ENCODE measurements at places on chromosomes 1 and 21. TPM values are rescaled to one million over a fixed set of nuclear protein-coding genes. Genes with fewer than 3 reads are reported as not detected.
A peak's percentile ranks its signal among the peaks of the same experiment; 100 is the strongest.

Gene BSDC1
- 117 TPM for total RNA-seq

Gene NLRP3
- 1.0 TPM for total RNA-seq

Gene IER5
- total RNA-seq = 28.5 TPM

Gene CR1
- not detected for total RNA-seq

Gene LCE3D
- not detected for total RNA-seq

Gene LYPD8
- not detected for total RNA-seq

Gene NPL
- 1.8 TPM for total RNA-seq

Gene NIT1
- total RNA-seq = 16.4 TPM

Gene NUP210L
- total RNA-seq = not detected

- DNase-seq = no peak
Observed at GRCh38 chr1:20172033-20172590, 13.8 kb upstream of the UBXN10 start.

GRCh38 chr1:54398963-54399528 is 7.1 kb downstream of the SSBP3 start:
- DNase-seq = no peak

GRCh38 chr1:77831566-77831965 is 52.1 kb downstream of the MIGA1 start:
- DNase-seq = no peak

GRCh38 chr1:154743526-154744036 is 126.5 kb downstream of the KCNN3 start:
- DNase-seq = no peak

DNA sequence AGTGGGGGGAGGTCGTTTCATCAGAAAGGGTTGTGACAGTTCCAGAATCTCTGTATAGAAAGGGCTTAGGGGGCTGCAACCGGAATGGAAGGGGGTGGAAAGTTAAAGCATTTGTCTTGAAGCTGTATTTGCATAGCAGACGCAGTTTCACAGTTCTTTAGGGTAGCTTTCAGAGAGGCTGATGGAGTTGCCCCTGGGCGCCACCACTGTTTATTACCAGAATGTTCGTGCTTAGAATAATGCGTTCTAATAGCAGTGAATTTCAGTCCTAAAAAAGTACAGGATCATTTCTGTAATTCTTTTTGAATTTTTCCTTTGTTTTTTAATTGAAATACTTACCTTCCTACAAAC is 1.3 kb downstream of the EXO1 start:
- DNase-seq = no peak

GRCh38 chr1:85554630-85555327 is 25.8 kb upstream of the CCN1 start:
- DNase-seq = no peak

GRCh38 chr21:37461479-37461878 is 94.9 kb downstream of the DYRK1A start:
- no peak for DNase-seq

- peak; percentile 75 for DNase-seq
Observed at GRCh38 chr1:117093870-117094621, 27.5 kb downstream of the TRIM45 start.

DNA sequence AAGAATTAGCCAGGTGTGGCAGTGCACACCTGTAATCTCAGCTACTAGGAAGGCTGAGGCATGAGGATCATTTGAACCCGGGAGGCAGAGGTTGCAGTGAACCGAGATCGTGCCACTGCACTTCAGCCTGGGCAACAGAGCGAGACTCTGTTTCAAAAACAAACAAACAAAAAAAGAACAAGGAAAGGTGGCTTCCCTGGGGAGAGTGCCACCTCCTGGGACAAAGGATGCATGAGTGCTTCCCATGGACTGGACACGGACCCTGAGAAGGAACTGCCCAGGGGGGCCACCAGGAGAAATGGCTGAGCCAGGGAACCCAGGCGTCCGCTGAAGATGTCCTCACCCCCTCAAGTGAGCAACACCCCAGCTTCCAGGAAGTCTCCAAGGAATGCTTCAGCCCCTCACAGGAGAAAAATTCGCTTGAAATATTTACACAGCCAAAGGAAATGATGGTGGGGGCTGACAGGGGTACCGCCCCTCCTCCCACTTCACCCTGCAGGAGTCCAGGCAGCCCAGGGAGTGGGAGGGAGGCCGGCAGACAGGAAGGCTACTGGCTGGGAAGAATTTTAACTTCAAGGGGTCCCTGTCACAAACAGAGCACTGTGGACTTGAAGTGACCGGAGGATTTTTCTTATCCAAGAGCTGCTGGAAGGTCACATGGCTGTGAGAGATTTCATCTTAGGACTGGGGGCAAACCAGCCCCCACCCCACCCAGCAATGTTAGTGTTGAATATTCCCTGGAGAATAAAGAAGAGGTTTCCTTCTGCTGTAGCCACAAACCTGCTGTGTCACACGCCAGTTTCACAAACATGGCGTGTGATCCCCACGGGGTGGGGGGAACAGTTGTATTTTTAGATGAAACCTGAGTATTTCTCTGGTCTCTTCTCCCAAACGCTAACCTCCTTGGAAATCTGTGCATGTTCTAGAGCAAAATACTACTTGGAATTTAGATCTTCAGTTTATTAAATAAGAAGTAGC is 90.8 kb upstream of the SLC25A33 start:
- DNase-seq = no peak

- no peak for DNase-seq
Observed at GRCh38 chr1:43558346-43558841, 27.7 kb downstream of the PTPRF start.

- no peak for DNase-seq
Observed at GRCh38 chr1:27710574-27710973, 15.2 kb upstream of the FAM76A start.

DNA sequence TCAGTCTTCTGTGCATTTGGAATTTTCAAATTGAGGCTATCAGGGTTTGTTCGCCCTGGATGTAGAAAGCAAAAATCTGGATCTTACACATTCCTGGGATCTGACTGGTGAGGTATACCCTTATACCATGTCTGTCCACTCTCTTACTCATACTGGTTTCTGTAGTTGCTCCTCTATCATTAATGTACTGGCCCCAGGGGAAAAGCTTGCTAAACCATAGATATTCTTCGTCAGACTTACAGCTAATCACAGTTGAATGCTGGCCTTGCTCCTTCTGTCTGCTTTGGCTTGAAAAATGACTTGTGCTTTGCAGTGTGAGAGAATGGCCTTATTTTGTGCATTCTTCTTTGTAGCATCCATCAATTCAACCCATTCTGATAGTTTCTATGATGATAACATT is 30.5 kb downstream of the TBCE start:
- no peak for DNase-seq

GRCh38 chr1:64623750-64624191 is 121.1 kb upstream of the RAVER2 start:
- no peak for DNase-seq

DNA sequence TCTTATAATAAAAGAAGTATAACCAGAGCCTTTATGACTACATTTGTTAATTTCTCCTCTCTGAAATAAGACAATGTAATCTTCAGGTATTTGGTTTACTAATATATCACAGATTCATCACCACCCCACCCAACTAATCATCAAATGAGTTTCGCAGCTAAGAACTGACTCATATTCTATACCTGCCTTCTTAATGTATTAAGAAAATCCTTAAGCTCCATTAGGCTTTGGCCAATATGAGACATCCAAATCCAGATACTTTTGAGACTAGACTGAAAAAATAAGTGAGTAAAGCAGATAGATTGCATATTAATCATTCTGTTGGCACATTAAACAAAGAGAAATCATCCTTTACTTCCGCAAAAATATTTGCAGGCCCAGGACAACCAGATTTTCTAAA is 18.7 kb upstream of the FMO2 start:
- no peak for DNase-seq

- DNase-seq = no peak
Observed at GRCh38 chr1:151570819-151571218, 30.7 kb downstream of the TUFT1 start.

DNA sequence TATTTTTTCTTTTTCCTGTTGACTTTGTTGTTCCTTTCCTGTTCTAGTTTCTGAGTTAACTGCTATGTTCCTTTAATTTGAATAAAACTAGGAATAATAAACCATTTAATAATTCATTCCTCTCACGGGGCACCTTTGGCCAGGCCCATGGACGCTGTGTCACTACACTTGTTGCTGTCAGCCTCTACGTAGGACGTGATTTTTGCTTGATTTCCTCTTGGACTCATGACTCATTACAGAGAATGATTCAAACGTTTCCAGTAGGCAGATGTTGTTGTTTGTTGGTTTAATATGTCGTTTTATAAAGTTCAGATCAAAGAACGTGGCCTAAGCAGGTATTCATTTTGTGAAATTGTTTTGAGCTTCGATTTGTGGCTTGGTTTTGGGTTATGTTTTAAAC is 9.1 kb upstream of the SLC19A1 start:
- peak; percentile 85 for DNase-seq

All from glomerular endothelial cell (primary cell).